ENCODE measurements at places on chromosomes 5 and 9.

DNA sequence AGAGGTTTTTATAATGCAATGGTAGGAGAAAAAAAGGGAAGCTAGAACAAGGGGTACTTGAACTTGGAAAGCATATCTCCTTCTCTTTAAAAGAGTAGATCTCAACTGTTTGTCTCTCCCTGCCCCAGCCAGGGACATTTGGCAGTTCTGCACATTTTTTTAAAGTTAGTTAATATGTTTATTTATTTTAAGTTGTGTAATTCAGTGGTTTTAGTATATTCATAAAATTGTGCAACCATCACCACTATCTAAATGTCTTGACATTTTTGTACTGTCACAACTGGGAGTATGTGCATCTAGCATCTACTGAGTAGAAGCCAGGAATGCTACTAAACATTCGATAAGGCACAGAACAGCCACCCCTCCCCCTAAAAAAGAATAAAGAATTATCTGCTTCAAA, 103.5 kb upstream of the DPYSL3 start:
- DNase-seq, result no peak

DNA sequence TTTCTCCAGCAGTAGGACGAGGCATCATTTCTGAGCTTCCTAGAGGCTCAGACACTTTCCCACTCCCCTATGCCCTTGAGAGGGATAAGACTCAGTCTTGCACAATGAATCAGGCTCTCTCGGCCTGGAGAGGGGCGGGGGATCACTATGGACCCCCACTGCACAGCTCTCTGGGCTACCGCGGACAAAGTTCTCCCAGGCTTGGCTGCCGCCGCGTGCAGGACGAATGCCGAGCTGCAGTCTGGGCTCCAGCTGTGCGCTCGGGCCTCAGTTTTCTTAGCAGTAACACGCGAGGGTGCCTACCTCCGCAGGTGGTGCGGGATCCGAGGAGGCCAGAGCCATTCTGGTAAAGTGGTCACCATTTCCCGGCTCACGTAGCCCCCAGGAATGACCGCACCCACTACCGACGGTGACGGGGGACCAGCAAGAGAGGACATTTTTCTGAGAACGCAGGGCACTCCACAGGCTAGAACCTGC, 3.4 kb upstream of the MYORG start:
- no peak for DNase-seq

- DNase-seq, result no peak
Measured at GRCh38 chr5:170536525-170536924, 32.7 kb downstream of the KCNIP1 start.

- DNase-seq, result no peak
Measured at GRCh38 chr5:172777881-172778814, 7.2 kb upstream of the DUSP1 start.

GRCh38 chr9:121717141-121717991, 65.9 kb downstream of the DAB2IP start:
- DNase-seq, result no peak

DNA sequence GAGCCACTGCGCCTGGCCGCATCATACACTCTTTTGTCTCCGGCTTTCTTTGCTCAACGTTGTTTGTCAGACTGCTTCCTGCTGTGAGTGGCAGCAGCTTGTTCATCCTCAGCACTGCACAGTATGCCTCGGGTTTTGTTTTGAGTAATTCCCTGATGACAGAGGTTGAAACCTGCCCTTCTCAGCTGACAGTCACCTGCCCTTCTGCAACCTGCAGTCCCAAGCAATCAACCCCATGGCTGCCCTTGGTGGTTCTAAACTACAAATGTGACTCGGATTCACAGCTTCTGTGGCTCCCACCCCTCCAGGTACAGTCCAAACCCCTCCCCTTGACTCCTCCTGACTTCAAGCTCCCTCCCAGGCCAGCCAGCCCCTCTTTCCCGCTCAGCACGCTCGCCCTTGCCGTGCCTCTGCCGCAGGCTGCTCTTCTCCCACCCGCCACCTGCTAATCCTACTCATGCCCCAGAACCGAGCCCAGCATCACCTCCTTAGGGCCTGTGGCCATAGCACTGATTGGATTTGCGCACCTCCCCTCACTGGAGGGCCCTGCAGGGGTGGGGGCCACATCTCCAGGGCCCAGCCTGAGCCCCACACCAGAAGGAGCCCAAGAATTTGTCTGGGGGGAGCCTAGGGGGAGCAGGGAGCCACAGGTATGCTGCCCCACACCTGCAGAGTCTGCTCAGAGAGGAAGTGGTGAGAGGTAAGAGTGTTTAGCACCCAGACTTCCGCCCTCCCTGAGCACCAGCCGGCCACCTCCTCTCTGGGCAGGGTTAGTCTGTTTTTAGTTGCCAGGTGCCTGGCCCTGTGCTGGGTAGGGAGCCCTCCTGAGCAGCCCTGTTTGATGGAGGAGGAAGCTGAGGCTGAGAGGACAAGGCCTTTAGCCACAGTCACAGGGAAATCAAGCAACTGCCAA, 10.1 kb downstream of the EEIG1 start:
- no peak for DNase-seq

GRCh38 chr5:102036927-102037326, 259.2 kb downstream of the SLCO4C1 start:
- DNase-seq, result no peak

All from vagina (tissue), 2 donors.